ENCODE measurements at places on chromosomes 3 and 15.

GRCh38 chr3:88149101-88149508 is 654 bp upstream of the C3orf38 start:
- DNase-seq = peak; percentile 68

- DNase-seq = no peak
Observed at GRCh38 chr15:51049081-51049480, 45.6 kb downstream of the TNFAIP8L3 start.

DNA sequence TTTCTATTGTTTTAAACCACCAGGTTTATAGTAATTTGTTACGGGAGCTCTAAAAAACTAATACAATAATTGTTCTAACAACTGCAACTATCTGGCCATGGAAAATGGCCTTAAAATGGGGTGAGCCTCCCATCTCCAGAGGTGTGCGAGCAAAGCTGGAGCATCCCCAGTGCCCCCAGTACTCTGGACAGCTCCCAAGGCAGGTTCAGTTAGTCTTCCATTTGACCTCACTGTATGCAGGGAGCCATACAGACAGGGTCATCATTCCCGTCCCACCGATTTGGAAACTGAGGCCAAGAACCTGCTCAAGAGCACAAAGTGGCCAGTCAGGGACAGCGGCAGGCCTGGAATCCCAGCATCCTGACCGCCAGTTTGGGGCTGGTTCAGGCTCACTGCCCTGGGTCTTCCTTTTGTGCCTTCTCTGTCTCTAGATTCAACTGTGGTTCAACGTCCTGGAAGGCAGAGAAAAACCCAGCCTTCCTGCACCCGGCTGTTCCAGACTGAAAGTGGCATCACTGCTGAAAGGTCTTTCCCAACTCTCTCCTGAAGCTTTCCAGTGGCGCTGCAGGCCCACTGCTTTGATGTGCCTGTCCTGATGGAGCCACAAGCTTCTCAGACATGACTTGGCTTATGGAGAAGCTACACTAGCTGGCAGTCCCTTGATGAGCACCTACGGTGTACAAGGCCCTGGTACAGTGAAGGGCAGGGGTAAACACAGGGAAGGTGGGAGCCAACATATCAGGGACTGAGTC is 76.6 kb upstream of the LINGO1 start:
- DNase-seq = no peak

DNA sequence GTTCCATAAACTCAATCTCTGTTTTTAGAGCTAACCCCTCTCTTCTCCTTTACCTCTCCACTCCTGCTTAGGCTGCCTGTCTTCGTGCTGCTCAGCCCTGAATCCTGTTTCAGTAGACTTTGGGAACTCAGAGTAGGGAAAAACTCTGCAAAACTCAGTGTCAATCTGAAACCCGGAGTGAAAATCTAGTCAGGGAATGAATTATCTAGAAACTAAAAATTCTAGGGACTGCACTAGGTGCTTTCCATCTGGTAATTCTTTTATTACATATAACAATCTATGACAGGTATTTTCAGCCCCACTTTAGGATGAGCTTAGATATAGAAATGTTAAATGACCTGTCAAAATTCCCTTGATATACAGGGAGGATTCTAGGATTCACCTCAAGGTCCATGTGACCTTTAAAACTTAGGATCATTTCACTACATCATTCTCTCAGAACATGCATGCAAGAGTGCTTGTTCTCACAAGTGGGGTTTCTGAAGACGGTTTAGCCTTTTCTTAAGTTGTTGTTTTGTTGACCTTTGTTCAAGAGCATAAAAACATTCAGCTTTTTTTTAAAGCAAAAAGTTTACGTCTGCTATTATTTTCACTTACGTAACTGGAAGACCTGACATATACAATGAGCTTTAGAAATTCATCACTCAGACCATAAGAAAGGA is 108.2 kb upstream of the MBNL1 start:
- DNase-seq = no peak

- DNase-seq = peak; percentile 5
Observed at GRCh38 chr3:46019707-46020106, 7.6 kb downstream of the XCR1 start.

DNA sequence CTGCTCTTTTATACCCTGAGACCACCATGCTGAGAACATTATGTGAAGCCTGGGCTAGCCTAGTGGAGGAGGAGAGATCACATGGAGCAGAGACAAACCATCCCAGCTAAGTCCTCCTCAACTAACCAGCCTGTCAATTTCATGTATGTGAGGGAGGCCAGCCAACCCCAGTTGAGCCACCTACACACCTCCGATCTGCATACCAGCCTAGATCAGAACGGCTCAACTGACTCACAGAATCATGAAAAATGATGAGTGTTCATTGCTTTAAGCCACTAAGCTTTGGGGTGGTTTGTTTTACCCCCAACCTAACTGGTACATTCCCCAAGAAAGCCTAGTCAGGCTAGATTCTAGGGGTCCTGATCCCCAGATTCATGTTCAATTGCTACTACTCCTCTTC is 19.4 kb upstream of the CA12 start:
- DNase-seq = peak; percentile 16

DNA sequence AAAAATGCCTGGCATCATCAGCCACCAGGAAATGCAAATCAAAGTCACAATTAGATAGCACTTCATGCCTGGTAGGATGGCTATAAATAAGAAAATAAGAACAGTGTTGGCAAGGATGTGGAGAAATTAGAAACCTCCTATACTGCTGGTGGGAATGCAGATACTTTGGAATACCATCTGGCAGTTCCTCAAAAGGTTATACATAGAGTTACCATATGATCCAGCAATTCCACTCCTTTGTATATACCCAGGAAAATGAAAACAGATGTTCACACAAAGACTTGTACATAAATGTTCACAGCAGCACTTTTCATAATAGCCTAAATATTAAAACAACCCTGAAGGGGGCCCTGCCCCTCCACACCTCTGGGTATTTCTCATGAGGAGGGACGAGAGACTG is 13.7 kb downstream of the ACSBG1 start:
- no peak for DNase-seq

DNA sequence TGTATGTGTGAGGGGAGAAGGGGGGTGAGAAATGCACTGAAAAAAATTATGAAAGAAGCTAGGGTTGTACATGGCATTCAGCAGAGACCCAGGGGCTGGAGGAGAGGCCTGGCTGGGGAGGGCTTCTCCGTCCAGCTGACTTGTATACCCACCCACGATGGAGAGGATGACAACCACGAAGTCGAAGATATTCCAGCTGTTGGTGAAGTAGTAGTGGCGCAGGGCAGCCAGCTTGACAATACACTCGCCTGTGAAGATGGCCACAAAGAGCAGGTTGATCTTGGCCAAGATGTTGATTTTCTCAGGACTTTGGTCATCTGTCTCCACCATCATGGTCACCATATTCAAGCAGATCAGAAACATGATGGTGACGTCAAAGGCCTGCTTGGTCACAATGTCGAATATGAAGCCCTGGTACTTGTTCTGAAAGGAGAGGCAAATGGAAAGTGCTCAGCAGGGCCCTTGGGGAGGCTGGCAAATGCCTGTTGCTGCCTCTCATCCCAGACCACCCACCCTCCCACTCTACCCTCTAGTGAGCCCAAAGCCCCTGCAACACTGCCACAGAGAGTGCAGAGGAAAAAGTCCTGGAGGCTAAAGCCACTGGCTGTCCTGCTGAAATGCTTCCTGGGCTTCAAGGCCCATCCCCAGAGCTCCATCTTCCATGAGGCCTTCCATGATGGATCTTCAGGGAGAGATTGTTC is 58.1 kb downstream of the EXOG start:
- DNase-seq = no peak

GRCh38 chr15:56064152-56064551 is 70.7 kb upstream of the NEDD4 start:
- DNase-seq = no peak

DNA sequence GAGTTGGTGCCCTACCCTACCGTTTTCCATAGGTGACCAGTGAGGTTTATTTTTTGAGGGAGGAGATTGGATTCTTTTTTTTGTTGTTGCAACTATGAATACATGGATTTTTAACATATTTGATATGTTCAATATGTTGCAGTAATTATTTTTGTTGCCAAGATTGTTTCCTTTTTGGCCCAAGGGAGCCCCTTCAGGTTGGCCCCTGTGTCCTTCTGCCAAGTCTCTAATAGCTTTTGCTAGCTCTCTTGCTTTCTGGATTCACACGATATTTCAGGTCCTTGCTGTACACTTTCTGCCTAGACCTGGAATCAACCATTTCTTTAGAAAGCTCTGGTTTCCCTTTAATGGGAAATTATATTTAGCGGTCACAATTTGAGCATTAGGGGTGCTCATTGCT is 22.7 kb upstream of the SLC28A1 start:
- no peak for DNase-seq

- no peak for DNase-seq
Observed at GRCh38 chr3:123352134-123352554, 96.7 kb downstream of the ADCY5 start.

GRCh38 chr3:81910244-81910852 is 148.9 kb upstream of the GBE1 start:
- DNase-seq = peak; percentile 60

DNA sequence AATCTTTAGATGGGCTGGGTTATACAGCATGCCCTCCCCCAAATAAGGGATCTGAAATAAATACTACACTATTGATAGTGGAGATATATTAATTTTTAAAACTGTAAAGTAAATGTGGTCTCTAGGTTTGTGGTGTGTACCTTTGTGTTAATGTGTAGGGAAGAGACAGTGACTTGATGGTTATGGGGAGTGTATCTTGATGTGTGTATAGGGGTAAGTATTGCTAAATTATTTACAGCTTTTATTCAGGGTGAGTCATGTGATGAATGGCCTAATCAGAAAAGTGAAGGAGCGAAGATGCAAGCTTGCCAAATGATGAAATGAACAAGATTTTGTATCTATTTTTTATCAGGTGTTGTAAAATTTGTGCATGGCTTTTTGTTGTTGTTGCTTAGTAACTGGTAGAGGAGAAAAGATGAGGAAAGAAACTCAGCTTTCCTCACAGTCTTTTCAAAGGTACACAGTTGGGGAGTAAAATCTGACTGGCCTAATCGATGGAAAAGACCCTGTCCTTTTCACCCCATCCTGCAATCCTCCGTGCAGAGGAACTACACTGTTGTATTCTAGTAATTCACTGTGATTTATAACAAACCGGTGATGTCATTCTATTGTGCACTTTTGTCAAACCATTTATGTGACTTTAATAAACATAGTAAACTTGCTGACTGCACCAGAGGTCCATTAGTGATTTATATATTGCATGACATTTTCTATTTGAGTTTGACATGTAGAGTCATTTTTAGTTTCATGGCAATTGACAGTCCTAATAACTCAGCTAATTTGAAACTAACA is 17.7 kb downstream of the FEM1B start:
- DNase-seq = no peak

- DNase-seq = peak; percentile 37
Observed at GRCh38 chr3:69012100-69012799, 1.2 kb downstream of the EOGT start.

DNA sequence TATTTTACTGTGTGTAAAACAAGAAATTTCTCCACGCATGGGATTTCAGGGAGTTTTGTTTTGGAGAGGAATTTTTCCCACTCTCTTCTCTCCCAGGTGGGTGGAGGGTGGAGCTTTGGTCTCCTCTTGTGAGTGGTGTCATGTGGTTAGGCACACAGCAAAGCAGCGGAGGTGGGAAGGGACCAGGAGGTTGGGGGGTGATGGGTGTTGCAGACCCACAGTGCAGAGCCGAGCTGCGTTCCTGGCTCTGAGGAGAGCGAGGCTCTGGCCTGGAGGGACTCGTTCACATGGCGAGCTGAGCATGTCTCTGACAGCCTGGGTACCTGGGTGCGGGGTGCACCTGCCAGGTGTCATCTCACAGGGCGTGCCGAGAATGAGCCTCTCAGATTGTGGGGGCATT is 87.8 kb downstream of the RYR3 start:
- no peak for DNase-seq
